ENCODE measurements at places on chromosomes 7 and 10.

GRCh38 chr10:42868530-42868929 is 85.9 kb downstream of the BMS1 start:
- DNase-seq: no peak

- DNase-seq: no peak
Observed at GRCh38 chr10:64115908-64116643, 594.9 kb downstream of the REEP3 start.

DNA sequence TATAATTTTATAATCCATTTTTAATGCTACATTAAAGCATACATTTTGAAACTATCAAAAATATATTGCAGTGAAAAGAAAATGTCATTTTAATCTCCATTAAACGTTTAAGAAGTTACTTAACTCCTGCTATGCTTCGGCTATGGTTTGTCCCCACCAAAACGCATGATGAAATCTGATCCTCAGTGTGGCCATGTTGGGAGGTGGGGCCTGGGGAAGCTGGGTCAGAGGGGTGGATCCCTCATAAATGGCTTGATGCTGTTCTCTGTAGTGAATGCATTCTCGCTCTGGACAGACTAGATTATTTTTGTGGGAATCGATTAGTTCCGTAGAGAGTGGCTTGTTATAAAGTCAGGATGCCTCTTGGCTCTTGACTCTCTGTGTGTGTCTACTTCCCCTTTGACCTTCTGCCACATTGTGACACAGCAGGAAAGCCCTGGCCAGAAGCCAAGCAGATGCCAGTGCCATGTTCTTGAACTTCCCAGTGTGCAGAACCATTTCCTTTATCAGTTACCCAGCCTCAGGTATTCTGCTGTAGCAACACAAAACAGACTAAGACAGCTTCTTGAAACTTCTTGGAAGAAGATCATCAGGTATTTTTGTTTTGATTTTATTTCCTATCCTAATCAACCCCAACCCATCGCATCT is 77.8 kb downstream of the TCERG1L start:
- no peak for DNase-seq

DNA sequence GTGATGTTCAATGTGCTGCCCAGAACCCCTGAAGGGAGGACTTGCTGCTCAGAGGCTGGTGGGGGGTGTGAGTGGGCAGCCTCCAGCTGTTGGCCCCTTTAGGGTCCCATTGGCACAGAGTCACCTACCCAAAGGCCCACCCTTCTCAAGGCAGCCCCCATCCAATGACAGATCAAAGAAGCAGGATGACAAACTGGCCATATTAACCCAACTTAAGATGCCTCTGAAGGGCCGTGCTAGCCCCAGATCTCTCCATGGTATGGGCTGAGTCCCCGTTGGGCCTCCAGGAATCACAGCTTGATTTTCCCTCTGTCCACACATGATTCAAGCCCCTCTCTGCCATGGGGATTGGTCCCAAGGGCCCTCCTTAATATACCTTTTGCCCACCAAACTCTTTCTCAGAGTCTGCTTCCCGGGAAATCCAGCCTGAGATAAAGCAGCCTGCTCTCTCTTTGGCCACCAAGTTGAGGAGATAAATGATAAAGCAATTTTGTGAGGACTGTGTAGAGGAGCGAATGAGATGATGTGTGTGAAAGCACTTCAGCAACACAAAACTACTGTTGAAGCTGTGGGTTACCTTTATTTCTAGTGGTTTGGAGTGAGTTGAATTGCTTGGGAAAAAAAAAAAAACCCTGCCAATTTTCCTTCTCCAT is 38.2 kb upstream of the C10orf71 start:
- no peak for DNase-seq

- DNase-seq: no peak
Observed at GRCh38 chr10:71213127-71213621, 804 bp downstream of the UNC5B start.

GRCh38 chr7:48040944-48041652 is 5.8 kb downstream of the C7orf57 start:
- DNase-seq: no peak

DNA sequence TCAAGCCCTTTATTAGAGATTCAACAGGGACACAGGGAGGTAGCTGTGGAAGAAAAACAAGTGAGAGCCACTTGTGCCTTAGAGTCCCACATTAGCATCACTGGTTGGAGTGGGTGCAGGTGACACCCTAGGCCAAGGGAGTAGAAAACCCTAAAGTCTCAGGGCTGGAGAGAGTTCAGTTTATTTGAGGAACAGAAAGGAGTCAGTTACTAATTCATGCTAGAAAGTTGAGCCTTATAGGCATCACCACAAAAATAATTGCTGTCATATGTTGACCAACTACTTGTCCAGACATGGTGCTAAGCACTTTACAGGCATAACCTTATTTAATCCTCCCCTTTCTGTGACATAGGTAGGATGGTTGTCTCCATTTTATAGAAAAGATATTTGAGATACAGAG is 20.9 kb upstream of the ACSL5 start:
- no peak for DNase-seq

- DNase-seq: no peak
Observed at GRCh38 chr10:120495226-120496009, 38.4 kb downstream of the PLPP4 start.

DNA sequence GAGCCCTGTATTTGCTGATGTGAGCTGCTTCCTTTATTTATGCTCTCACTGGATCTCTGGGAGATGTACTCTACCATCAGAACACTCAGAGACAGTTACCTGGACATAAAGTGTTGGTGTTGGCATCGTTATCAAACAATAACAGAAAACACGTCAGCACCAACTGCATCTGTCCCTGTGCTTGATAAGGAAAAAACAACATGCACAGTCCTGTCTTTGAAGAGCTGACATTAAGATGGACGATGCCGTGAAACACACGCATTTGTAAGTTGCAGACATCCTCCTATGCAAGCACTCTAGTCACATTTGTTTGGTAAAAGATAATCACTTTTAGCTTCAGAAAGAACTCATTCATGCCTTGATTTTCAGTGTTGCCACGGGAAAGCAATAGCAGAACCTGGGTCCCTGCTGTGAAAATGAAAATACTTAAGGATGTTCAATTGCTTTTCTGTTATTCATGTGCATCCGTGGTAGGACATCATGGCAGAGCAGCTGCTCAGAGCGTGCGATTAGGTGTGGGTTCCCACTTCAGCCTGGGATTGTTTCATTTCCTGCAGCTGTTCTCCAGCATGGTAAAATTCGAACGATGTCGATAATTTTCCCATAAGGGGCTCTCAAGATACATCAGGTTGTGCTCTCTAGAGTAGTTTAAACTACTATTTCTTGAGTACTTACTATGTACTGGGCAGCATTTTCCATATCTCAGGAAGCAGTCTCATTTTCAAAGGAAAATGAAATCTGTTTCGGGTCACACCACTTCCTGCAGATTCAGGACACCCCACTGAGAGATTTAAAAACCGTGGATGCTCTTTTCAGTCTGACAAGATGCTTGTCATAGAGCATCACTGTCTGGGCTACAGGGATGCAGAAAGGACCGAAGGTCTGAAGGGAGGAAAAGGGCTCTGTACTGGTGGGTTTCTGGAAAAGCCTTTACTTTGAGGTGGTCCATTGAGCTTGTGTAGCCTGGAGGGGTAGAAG is 248.7 kb downstream of the CAMK1D start:
- DNase-seq: no peak

DNA sequence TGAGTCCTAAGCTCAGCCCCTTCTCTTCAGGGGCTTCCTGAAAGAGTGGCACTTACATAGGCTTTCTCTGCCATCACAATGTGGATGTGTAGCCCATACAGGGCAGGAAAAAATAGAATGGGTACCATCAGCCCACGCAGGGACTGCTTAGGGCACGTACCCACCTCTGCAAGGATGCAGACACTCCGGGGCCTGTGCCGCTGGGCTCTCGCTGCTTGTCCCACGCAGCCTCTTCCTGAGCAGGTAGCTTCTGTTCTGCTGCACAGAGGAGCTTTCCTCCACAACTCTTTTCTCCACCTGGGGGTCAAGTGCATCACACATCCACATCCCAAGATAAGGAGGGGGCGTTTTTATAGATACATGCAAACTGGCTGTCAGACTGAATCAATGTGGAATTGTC is 34.3 kb downstream of the FRMPD2 start:
- no peak for DNase-seq

GRCh38 chr10:37713642-37714041 is 143.8 kb downstream of the ZNF248 start:
- no peak for DNase-seq

- DNase-seq: no peak
Observed at GRCh38 chr10:131280101-131280500, 31.4 kb downstream of the TCERG1L start.

DNA sequence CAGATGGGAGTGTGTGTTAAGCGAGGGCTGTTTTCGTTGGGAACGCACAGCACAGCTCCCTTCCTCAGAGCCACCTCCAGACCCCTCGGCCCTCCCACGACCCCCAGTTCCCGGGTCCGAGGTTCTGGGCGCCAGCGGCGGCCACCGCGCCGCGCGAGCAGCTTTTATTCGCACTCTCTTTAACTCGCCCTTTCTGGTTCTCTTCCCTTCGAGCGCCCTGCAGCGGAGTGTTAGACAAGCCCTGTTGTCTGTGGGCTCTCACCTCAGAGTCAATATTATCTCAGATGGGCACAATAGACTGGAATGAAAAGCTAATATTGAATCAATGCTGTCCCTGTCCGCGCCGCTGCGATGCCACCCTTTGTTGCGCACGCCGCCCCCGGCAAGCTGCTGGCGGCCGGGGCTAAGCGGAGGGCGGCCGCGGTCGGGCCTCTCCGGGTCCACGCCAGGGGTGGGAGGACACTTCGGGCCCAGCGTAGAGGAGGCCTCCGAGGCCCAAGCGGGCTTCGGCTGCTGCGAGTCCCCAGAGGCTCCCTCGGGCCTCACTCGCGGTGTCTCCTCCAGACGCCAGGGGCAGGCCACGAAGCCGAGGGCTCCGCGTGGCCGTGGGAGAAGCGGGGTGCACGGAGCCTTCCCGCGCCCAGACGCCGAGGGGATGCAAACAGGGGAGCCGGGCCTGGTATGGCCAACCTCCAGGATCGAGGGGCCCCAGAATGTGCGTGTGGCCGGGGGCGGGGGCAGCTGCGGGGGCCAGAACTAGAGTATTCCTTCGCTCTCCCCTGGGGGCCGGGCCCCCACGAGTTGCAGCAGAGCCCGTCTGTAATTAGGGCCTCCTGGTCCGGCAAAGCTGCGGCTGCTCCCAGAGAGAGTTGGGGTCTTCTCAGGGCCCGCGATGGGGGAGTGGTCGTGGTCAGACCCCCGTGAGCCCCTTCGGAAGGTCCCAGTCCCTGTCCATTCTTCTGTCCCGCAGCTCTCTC is 7.9 kb upstream of the EMX2 start:
- no peak for DNase-seq

GRCh38 chr10:3412071-3412582 is 239.5 kb upstream of the PITRM1 start:
- DNase-seq: no peak

DNA sequence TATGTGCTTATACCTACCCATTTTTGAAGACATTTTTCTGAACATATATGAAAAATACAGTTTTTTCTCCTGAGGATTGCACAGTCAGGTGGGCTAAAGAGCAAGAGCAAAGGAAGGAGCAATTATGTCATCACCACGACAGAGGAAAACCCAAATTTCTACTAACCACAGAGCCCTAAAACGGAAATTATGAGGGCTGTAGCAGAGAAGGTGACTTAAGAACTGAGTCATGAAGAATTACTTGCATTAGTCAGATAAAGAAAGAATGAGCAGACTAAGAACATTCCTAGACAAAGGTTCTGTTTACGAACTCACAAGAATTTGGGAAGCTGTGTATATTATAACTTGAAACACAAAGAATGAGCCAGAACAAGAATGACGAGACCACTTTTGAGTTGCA is 974.4 kb downstream of the NXPH1 start:
- no peak for DNase-seq

DNA sequence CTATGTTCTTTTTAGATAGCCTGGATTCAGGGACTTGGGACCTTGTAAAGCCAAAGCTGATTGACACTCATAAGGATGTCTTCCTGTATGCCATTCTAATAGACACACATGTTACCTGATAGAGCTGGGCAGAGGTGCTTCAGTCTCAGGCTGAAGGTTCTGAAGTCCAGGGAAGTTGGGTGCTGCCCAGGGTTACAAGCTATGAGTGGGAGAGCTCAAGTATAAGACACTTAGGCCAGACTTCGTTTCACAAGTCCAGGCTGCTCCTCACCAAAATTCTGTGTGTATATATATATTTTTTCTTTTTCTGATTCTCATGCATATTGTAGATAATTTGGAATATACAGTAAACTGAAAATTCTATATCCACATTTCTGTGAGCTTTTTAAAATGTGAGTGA is 144.2 kb downstream of the HDAC9 start:
- no peak for DNase-seq

GRCh38 chr10:20276127-20276979 is 460.1 kb downstream of the PLXDC2 start:
- DNase-seq: no peak

GRCh38 chr7:49866910-49867309 is 93.5 kb downstream of the VWC2 start:
- no peak for DNase-seq

GRCh38 chr10:123392182-123392963 is 238.2 kb downstream of the BUB3 start:
- no peak for DNase-seq

- DNase-seq: peak; percentile 97
Observed at GRCh38 chr7:90816511-90817142, 220.5 kb downstream of the CDK14 start.

DNA sequence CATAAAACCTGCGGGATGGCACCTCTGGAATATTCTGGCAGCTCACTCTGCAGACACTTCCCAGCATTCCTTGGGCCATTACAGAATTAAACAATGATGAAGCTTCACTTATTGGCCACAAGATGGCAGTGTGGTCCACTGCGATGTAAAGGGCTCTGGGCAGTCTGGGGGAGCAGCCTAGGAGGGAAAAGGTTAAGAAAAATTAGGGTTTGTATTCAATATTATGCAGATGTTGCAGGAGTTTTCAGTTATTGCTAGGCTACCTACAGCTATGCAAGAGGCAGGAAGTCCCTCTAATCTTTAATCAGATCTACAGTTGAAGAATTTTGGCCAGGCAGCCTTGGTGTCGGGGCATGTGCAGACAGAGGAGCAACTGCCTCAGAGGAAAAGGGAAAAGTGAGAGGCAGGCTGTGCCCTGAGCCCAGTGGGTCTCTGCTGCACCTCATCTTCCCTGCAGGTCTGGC is 233.2 kb upstream of the PRSS1 start:
- peak; percentile 45 for DNase-seq

GRCh38 chr10:7428673-7429350 is 18.0 kb upstream of the SFMBT2 start:
- DNase-seq: no peak

DNA sequence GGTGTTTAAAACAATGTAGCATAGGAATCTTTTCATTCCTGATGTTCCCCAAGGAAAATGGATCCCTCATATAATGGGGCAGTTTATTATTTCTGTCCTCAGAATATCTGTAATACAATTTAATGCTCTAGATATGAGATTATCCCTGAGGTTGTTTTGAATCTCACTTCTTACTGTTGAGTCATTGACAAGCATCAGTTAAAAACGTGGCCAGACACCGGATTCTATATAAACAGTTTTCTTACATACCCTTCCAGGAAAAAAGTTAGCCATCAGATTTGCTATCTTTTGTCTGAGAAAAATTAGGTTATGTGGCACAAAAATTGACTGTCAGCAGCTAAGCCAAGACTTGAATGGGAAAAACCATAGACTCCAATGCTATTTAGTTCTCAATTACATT is 539.8 kb upstream of the CELF2 start:
- DNase-seq: no peak

GRCh38 chr10:126704649-126705048 is 34.2 kb upstream of the C10orf90 start:
- DNase-seq: no peak

- no peak for DNase-seq
Observed at GRCh38 chr10:47259466-47259865, 40.5 kb upstream of the GDF10 start.

GRCh38 chr10:224571-224970 is 89.3 kb downstream of the ZMYND11 start:
- DNase-seq: no peak

Data from fibroblast of skin of left quadriceps (primary cell).